ENCODE measurements at places on chromosomes 7 and 10. TPM values are rescaled to one million over a fixed set of nuclear protein-coding genes. Genes with fewer than 3 reads are reported as not detected.

The VIPR2 gene
- total RNA-seq = not detected

The EZH2 gene
- total RNA-seq = 11.8 TPM

The PDE1C gene
- 0.86 TPM for total RNA-seq

The CDC14C gene
- not detected for total RNA-seq

The CDHR3 gene
- total RNA-seq = 4.0 TPM

The UCN3 gene
- total RNA-seq = not detected

The NEUROG3 gene
- total RNA-seq = not detected

The HYAL4 gene
- total RNA-seq = not detected

Measured in myometrial cell (primary cell).